ENCODE measurements at places on chromosomes 2 and 18.

DNA sequence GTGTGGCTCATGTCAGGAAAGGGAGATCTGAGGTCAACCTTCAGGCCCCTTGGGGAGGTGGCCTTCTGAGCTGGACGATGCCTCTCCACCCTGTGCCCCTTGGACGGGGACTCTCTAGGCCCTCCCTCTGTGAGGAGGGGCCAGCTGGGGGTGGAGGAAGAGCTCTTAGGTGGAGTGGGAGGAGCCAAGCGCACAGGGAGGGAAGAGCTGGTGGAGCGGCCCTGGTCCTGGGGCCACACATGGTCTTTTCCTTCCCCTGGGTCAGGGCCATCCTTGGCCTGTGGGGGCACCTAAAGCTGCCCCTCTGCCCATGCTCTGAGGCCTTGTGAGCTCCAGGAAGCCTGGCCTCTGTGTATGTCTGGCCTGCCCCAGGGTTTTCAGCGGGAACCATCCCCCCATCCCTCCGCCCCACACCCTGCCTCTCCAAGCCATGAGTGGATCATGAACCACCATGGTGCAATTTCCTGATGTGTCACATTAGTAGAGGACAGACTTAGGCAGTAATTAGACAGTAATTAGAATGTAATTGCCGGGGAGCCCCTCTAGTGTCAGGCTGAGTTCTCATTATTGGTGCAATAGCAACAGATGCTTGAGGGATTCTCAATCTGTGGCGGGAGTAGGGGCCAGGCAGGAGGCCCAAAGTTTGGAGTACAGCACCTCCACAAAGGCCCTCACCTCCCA lies 63.0 kb downstream of the GLI2 start:
- no peak for DNase-seq

DNA sequence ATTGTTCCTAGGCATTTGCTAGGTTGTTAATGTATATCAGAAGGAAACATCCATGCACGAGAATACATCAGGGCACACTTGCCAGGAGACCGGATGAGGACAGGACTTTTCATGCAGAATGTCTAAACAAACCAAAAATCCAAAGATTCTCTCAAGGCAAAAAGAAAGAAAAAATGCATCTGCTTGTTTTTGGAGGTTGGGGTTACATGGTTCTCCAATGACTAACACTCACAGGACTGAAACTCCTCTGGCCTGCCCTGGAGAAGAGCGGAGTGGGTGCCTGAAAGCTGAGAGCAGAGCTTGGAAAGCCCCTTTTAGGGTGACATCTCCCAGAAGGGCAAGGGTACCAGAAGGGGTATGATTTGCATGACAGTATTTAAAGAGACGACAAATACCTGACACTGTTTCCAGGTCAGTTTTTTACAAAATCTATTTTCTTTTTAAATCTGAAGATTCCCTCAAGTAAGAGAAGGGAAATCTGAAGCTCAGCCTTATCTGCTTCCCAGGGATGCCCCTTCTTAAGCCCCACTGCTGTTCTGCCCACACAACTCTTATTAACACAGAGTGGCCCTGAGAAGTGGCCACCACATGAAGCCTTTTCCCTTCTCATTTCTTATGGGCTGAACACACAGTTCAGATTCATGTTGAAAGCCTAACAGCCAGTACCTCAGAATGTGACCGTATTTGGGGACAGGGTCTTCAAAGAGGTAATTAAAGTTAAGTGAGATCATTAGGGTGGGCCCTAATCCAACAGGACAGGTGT lies 216.4 kb downstream of the STK39 start:
- DNase-seq: no peak

GRCh38 chr18:76102156-76102555 lies 392.9 kb downstream of the ZNF516 start:
- no peak for DNase-seq

DNA sequence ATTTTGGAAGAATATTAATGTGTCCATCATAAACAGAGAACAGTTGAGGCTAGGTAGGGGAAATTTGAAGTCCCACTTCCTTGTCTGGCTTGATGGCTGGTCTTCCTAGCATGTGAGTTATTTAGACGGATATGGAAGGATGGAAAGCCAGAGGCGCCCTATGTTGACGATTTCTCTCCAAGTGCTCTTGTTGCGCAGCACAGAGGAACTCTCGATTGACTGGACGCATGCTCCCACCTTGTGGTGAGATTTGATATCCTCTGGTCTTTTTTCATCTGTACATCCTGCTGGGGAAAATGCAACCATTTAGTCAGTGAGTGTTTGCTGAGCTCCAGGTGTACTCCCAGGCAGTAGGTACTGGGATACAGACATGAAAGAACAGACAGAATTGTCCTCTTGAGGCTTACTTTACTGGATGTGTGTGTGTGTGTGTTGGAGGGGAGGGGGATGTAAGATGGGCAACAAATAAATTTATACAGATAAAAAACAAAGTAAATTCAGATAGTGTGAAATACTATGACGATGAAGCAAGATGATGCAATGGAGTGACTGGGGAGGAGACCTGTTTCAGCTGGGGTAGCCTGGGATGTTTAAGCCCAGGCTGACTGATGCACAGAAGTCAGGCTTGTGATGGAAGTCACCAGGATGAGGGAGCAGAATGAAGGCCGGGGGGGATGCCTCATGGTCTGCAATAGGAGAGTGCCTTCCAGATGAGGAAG lies 137.2 kb downstream of the TRIM43 start:
- DNase-seq: peak; percentile 83

DNA sequence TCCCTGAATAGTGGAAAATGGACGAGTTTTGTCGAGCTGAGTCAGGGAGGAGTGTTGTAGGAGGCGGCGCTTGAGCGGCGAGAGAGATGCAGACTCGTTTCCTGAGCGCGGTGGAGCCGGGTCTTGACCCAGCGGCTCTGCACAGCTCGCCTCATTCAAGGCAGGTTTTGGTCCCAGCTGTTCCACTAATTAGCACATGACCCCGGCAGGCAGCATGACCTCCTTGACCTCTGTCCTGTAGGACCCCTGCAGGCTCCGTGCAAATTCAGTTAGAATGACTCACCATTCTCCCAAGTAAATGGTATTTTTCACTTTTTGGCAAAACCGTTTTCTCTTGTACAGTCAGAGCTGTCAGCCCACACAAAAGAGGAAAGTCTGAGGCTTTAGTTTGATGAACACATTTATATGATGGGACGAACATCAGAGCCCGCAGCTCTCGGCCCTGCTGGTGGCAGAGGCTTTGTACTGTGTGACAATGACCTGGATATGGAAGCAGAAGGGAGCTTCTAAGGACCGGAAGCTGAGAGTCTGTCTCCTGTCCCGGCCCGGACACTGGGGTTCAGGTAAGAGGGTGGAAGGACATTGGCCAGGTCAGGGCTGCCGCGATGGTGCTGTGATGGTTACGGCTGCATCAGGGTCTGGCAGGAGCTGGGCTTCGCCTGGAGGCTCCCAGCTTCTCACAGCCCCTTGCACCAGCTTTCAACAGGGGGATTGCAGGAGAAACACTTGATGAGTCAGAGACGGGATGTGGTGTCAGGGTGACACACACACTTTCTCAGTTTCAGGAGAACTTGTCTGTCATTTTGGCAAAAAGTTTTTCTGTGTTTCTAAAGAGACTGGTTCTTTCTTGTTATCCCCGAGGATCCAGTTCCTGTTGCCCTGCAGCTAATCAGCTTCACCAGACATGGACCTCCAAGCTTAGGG lies 29.9 kb upstream of the ALKAL2 start:
- DNase-seq: no peak

DNA sequence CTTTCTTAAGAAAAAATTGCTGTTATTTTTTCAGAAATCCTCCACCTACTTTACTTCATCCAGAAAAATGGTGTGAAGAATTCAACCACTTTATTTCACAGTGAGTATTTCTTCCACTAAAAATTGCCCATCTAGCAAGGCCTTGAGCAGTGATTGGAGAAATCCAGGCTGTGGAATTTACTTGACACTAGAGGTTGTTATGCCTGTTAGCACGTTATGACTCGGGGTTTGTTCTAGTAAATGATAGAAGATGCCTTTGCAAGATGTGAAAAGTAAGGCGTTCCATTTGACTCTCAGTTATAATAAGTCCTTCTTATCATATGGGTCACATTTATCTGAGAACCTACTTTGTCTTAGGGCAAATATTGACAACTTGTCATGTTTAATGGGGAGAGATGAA lies 157.4 kb downstream of the MYO3B start:
- DNase-seq: no peak

DNA sequence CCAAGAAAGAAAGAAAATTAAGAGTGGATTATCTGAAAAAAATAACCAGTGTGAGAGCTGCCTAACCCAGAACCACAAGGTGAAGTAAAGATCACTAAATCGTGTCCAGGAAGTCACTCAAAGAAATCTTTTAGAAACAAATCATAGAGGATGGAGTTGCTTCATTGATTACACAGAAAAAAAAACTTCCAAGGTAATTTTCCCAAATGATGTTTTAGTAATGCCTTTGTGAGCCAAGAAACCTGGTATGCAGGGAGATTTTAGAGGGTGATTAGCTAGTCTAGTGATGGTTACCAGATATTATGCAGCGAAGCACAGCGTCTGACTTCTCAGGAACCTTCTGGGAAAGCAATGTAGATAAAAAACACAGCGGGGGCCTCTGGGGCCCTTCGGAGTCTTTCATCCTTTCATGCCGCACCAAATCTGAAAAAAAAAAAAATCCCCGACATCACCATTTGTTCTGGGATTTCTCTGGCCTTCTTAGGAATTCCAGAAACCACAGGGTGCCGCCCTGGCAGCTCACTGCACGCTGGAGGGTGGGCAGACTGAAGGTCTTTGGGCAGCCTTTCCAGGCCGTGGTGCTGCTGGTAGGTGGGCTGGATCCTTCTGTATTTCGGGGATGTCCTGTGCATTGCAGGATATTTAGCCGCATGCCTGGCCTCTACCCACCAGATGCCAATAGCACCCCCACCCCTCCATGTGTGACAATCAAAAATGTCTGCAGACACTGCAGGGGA lies 17.3 kb downstream of the ALPK2 start:
- no peak for DNase-seq

- no peak for DNase-seq
Observed at GRCh38 chr2:75982719-75983118, 272.0 kb upstream of the GCFC2 start.

GRCh38 chr2:56202381-56203121 lies 18.8 kb downstream of the CCDC85A start:
- no peak for DNase-seq

DNA sequence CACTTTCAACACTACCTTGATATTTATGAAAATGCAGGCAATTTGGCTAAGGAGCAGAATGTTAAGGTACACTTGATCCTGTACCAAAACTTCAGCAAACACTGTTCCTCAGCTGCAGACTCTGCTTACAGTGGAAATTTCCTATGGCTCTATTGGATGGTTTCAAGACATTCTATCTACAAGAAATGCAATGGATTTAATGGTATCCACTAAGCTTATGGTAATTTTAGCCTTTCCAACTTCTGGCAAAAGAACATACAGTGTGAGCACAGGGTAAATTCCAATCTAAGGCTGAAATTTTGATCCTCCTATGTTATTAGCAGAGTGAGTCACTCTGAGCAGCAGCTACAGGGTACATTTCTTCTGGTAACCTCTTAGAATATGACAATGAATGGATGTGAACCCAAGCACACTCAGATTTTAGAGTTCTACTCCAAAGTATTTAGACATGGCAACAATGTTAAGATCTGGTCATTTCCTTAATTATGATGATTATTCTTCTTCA lies 361.8 kb upstream of the PIK3C3 start:
- DNase-seq: no peak

DNA sequence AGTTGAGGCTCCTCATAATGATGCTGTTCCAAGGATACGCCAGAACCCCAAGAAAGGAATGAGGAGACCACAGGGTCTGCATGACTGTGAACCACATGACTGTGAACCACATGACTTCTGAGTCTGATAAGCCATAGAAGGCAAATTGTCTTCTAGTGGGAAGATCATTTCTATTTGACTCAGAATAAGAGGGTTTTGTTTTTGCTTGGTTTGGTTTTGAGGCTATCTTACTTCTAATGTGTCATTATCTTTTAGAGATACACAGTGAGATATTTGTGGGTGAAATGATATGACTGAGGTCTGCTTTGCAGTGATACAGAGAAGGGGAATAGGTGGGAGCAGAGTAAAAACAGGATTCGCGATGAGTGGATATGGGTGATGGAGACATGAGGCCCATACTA lies 28.9 kb upstream of the BCL2L11 start:
- DNase-seq: no peak

All from T47D (cell line).